Transverse colon (tissue), 4 donors: ENCODE measurements at places on chromosomes 16 and 17. TPM values are rescaled to one million over a fixed set of nuclear protein-coding genes. Genes with fewer than 3 reads are reported as not detected.
A peak's percentile ranks its signal among the peaks of the same experiment; 100 is the strongest.

DNA sequence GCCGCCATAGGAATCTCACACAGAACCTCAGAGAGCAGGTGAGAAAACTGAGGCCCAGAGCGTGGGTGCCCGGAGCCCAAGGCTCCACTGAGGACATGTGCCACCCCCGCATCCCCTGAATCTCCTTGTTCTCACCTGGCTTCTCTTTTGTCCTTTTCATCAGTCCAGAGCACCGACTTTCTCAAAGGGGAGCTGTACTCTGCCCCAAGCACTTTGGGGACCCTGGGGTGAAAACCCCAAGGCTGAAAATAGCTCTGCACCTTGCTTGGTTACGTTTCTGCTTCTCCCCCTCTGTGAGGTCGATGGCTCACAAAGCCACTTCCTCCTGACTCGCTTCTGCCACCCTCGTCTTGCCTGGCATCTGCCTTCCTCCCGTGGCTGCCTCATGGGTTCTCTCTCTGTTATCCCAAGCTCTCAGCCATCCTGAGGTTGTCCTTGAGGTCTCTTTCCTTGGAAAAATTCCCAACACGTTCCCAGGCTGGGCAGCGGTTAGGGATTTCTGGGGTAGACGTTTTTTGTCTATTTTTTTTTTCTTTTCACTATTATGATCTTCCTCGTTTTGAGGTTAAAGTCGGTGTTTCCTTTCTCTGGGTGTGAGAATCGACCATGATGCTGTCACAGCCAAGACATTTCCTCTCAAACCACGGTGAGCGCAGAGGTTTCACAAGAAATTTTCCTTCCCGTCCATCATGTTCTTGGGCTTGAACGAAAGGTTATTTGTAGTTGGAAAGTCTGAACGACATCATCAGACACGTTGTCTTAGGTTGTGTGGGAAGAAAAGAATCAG lies 37.2 kb downstream of the IRF8 start:
- DNase-seq = peak; percentile 46

DNA sequence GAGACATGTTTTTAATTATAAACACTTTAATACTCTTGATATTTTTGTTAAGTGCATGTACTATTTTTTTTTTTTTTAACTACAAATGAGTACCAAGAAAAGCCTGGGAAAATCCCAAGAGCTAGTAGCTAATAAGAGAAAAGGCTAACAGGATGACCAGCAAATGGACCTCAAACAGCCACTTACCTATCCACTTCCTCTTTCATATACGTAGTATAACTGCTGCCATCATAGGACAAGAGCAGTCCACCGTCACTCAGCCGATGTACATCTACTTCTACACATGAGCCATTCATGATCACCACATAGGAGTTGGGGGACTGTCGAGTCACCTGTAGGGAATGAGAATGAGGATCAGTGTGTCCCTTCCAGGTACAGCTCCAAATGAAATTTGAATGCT lies 128.0 kb upstream of the C17orf78 start:
- no peak for DNase-seq

DNA sequence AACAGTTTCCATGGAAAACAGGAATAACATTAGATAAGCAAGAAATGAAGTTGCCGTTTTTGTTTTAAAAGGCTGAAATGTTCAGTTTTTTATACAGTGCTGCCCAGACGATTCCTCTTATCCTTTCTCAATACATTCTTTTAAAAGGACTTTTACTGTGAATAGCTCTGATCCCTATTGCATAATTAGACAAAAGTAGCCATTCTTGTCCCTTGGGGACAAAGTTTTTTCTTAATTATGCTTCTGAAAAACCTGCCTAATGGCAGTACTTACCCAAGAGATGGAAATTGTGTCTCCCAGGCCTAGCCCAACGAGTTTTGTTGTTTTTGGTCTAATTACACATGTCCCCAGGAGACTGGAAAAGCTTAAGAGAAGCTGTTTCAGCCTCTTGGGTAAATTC lies 27.6 kb downstream of the NXPH3 start:
- no peak for DNase-seq

- DNase-seq = no peak
These were observed 27.8 kb downstream of the ZC3H18 start for GRCh38 chr16:88597856-88598491.

GRCh38 chr17:61317779-61318178 lies 81.9 kb upstream of the TBX2 start:
- DNase-seq = no peak

DNA sequence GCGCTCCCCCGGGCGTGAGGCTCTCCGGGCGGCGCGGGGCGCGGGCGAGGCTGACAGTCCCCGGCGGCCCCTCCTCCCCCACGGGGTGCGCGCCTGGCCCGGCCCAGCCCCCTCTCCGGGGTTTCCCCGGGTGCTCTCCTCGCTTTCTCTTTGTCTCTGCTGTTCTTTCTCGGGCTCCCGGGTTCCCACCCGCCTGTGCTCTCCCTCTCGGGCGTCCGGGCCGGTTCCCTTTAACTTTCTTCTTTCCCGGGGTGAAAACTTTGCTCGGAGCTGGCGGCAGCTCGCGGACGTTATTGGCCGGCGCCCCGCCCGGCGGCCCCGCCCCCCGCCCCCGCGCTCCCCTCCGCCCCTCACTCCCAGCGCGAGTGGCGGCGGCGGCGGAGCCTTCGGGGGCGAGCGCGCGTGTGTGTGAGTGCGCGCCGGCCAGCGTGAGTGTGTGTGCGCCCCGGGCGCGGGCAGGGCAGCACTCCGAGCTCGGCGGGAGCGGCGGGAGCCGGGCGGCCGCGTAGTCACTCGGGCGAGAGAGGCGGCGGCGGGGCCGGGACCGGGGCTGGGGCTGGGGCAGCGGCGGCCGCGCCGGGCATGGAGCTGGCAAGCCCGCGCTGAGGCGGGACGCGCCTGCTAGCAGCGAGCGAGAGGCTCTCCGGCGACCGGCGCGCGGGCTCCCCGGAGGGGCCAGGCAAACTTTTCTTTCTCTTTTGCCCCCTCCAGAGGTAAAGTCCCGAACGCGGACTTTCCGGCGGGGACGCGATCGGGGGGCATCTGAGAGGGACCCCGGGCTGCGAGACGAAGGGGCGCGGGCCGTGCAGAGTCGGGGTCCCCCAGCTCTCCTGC lies at the start of gene NTN1:
TSS of gene NTN1 (plus strand) at position 353 of the 834 bp plus-strand sequence. CDS start 864 bp downstream, outside the sequence.
- peak; percentile 30 for DNase-seq

DNA sequence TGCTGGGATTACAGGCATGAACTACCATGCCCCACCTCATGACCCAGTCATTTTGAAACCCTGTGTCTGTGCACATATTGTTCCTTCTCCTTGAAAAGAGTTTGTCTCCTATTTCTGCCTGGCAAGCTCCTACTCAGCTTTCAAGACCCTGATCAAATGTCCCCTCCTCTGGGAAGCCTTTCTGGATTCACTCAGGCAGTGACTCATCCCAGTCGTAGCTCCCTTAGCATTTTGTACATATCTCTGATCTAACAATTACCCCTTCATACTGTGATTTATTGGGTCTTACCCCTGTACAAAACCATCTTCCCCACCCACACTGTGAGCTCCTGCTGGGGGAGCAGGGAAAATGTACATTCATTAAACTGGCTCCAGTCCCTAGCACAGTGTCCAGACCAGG lies 18.1 kb upstream of the ABCC12 start:
- DNase-seq = no peak

DNA sequence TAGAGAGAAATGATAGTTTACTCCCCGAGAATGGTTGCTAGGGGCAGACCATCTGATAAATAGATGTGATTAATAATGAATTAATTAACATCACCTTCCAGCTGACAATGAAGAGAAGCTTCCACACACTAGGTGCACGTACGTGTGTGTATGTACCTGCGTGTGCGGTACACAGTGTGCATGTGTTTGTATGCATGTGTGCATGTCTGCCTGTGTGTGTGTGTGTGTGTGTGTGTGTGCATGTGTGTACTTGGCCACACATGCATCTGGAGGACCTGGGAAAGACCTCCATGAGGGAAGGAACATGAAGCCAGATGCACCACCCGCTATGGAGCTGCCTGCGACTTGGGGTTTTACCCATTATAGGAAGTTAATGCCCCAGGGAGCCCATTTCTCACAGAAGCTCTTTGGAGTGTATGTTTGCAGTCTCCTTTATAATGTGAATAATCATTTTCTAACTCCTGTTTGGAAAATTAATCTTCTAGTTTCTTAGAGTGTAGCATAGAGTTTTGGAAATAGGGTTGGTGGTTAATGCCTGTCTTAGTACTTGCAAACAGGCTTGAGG lies 229.1 kb downstream of the ENGASE start:
- no peak for DNase-seq

DNA sequence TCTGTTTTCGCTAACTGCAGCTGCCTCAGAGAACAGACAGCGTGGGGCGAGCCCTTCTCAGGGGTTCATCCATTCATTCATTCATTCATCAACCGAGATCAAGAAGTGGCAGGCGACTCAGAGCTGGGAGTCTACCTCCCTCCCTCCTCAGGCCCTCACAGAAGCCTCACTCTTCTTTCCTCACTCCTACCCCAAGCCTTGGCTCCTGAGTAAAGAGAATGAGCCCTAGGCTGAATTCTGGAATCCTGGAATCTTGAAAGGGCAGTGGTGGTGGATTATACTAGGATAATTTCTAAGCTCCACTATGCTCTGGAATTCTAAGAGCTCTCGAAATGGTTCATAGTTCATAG lies 2.3 kb upstream of the DLX3 start:
- no peak for DNase-seq

Gene GH2
- not detected for total RNA-seq

Gene DYNLL2
- total RNA-seq = 24.8 TPM

Gene CORO1A
- 24.0 TPM for total RNA-seq

Gene RAC3
- 11.1 TPM for total RNA-seq

Gene ATP1B2
- 4.1 TPM for total RNA-seq

Gene JPH3
- total RNA-seq = 0.41 TPM

Gene NPIPA3
- not detected for total RNA-seq
